ENCODE measurements at places on chromosomes 3 and 15.

GRCh38 chr3:177137774-177138705, 59.2 kb downstream of the TBL1XR1 start:
- DNase-seq, result no peak

DNA sequence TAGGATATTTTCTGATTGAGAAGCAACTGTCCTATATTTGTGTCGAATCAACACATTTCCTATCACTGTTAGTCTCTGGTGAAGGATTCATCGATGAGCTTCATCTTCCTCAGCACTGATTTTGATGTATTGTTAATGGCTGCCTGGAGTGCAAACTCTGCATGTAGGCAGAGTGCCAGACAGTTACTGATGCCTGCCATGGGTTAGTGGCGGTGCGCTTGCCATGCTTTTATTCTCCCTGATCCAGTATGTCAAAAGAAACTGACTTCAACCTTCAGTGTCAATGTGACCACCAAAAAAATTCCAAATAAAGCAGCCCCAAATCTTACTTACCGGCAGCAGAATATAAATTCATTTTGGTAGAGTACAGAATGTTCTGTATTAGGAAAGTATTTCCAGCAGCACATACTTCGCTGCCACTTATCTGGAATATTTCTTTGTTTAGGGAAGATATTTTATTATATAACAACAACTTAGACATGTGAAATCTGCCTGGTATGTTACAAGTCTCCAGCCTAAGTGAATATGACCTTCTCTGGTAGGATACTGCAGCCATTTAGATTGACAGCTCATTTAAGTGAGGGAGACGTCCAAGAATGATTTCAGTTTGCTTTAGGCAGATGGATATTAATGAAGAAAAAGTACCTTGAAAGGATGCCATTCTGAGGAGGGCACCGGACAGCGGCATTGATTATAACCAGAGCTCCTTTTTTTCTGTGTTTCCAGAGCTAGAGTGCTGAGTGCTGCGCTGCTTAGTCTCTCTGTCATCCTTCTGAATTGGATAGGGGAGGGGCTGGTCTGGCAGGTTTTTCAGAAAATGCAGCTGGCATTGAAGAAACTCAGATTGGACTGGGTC, 59.9 kb downstream of the ARHGEF26 start:
- DNase-seq, result no peak

GRCh38 chr3:190972840-190973270, 110.4 kb upstream of the GMNC start:
- peak; percentile 36 for DNase-seq

DNA sequence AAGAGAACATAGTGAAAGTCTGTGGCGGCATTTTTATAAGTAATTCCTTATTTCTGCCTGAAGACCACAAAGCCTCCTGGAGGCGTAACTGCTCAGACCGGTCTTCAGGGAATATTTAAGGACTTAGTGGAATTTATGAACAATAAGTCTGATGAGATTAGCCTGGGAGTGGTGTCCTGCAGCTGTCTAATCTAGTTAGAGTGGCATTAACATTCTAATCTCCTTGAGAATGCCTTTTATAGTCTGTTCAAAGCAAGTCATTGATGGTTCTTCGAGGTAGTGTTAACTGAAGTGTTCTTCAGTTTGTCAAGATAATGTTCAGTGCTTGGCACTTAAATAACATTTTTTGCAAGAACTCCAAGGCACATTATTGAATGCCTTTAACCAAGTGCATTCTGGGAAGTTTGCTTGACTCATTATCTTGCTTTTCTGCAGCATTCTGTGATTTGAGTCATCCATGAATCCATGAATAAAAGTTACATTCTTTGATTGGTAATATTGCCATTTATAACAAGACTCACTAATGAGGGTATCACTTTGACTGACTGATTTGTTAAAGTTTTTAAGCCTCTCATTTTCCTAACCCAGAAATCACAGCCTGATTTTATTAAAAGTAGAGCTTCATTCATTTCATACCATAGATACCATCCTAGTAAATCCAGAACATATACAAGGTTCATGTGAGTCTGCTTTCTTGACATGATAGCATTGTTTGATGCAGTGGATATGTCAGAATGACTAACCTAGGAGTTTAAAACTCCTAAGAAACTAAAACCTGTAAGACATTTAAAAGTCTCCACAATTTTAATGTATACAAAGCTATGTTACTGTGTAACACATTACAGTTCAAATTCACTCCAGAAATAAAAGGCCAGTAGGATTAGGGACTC, 12.5 kb downstream of the RBM5 start:
- DNase-seq, result no peak

GRCh38 chr3:194713299-194714136, 27.8 kb downstream of the FAM43A start:
- no peak for DNase-seq

DNA sequence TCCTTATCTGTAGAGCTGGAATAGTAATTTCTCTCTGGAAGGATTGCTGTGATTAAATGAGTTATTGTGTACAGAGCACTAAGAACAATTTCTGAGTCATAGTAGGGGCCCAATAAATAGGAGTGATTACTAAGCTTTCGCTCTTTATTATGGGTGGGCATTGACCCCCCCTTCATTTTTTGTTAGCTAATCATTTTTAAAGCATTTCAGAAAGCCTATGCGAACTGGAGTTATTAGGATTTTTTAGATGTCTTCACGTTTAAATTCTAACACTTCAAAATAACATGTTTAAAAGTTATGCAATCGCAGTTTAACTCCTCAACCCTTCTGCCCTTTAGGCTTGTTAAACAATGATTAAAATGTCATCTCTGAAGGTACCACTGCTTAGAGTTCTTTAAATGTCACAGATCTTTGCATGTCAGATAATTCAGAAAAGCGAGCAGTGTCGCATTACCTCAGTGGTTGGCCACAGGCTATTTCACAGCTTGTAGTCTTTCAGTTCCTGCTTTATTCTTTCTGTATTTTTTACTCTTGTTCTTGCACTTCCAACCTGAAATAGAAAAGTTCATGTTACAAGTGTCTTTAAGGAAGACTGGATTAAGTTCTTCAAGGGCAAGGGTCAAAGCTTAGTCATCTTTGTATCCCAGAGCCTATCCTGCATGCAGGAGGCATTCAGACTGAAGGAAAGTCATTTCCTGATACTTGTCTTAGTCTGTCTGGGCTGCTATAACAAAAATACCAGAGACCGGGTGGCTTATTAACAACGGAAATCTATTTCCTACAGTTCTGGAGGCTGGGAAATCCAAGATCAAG, 102.9 kb downstream of the FNDC3B start:
- peak; percentile 74 for DNase-seq

DNA sequence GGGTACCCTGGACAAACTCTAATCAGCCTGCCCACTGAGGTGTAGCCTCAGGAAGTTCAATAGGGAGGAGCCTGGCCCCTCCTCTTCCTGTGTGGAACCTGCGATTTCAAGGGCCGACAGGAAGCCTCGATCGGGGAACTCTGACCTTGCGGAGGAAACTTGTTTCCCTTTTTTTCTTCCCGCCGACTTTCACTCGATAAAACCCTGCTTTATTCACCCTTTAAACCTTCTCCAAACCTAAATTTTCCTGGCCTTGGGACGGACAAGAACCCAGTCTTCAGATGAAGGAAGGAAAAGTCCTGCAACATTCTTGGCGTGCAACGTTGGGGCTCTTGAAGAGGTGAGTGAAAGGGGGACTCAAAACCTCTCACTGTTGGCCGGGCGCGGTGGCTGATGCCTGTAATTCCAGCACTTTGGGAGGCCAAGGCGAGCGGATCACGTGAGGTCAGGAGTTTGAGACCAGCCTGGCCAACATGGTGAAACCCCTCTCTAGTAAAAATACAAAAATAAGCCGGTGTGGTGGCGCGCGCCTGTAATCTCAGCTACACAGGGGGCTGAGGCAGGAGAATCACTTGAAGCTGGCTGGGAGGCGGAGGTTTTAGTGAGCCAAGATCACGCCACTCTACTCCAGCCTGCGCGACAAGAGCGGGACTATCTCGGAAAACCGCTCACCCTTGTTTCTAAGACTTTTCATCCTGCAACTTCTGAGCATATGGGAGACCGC, 208.2 kb downstream of the ZNF385D start:
- no peak for DNase-seq

GRCh38 chr15:85440451-85440850, 60.0 kb downstream of the AKAP13 start:
- peak; percentile 45 for DNase-seq

DNA sequence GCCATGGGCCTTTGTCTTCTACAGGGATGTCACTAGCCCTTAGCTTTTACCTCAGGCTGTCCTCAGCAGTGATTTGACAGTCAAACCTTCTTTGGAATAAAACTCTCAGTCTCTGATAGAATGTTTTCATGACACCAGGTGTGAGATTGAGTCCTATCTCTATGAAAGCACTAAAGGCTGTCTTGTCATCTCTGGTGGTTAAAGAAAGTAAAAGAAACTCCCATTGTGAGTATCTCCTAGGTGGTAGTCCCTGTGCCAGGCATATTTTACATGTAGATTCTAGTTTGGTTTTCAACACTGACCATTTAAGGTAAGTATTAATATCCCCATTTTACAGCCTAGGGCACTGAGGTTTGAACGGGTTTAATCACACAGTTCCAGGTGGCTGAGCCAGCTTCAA, 360.2 kb downstream of the CHST2 start:
- DNase-seq, result no peak

GRCh38 chr15:90994059-90994416, 297 bp downstream of the PRC1 start:
- peak; percentile 9 for DNase-seq

DNA sequence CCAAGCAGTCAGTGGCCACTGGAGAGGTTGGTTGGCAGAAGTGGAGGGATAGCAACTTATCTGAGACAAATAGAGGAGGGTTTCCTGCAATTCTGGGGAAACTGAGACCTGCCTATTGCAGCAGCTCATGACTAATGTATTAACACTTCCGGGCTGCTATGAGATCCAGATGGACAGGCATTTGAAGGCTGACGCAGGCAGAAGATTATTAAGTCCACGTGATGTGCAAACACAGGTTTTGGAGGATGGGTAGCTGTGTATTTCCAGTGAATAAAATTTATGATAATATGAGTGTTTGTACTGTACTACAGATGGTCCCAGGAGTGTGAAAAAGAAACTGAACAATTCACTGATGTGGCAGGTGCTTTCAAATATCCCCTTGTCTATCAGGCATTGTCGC, 28.5 kb upstream of the CFAP161 start:
- no peak for DNase-seq

DNA sequence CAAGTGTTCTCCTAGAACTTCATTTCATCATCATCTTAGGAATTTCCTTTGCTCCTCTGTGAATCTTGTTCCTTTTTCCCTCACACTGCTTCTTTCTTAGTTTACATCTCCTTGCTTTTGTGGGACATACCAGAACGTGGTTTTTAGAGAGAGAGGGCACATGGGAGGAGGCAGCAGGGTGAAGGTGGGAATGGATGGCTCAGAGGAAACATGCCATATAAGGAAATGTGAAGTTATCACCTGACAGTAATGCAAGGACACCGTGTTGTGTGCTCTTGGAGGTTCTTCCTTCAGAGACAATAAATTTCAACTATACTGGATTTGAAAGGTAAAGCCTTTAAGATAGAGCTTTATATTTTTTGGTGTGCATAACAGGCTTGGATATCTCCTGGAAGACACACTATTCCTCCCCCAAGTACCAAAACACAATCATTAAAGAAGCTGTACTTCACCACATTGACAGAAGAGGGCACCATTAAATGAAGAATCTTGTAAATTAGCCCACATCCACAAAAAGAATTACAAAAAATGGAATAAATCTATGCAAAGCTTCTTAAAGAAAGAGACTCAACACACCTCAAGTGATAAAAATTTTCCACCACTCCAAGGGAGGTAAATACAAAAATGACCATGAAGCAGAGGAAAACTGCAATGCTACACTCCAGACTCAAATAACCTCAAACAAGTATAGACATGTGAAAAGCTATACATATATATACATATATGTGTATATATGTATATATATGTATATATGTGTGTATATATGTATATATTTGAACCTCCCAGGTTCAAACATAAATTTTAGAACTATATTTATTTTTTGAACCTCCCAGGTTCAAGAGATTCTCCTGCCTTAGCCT, 26.1 kb downstream of the RPL39L start:
- peak; percentile 24 for DNase-seq

- DNase-seq, result peak; percentile 36
These were observed 460 bp upstream of the ZMAT3 start for GRCh38 chr3:179072100-179072438.

- DNase-seq, result peak; percentile 98
These were observed 42.4 kb upstream of the RHO start for GRCh38 chr3:129485721-129486663.

DNA sequence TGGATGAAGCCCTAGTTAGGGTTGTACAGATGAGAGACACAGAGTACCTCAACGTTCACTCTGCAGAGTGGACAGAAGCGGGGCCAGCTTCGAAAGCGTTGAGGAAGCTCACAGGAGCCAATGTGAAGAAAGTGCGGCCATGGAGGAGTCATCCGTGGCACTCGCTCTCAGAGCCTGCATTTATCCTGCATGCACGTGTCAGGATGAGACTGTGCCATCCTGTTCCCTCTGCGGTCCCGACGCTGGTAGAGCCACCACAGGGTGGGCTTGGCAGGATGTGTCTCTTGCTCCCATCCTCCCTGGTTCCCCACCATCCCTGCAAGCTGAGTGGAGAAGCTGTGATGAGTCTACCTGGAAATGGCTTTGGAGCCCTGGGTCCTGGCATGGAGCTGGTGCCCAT, 39.3 kb downstream of the KLHL25 start:
- no peak for DNase-seq

Measured in mammary epithelial cell (primary cell).